DMS79 (cell line): ENCODE measurements at places on chromosomes 1 and 21.

DNA sequence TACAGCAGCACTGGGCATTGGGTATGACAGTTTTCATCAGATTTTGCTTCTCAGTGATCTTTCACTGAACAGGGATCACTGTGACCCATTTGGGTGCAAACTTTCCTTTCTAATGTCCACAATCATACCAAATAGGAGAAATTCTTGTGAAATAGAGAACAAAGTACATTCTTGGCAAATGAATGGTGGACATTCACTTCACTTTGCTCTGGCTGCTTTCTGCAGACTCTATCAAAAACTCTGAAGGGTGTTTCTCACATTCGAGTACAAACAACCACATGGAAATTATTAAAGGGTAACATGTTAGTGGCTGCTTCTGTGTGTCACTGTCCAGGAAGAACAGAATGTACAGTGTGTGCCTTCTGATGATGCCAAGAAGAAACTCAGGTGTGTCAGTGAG is 61.9 kb upstream of the ADAM30 start:
- no peak for DNase-seq

- DNase-seq = no peak
Observed at GRCh38 chr1:2504225-2504948, 22.0 kb downstream of the PANK4 start.

DNA sequence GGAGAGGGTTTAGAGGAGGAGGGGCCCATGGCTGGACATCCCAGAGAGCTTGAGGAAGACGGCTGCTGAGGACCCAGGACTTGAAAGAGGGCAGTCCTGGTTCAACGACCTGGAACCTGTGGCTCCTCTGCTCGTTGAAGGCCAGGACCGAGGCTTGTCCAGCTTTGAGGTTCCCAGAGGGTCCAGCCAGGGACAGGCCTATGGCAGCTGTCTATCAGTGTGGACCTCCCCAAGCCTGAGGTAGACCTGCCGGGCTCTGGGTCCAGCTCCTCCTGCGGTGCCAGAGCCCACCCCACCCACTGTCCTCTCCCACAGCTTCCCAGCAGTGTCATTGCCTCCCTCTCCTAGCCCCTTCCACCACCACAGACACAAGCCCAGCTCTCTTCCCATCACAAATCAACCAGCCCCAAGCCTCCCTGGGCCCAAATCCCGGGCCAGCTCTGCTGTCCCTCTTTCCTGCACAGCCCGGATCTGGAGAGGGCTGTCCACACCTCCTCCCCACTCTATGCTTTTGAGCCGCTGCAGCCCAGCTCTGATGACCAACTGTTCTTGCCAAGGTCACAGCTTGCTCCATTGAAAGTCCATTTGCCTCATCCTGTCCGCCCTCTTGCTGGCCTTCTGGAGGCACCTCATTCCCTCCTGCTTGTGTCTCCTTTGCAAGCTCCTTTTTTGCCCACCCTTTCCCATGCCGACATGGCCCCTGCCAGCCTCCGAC is 48.7 kb upstream of the EDN2 start:
- DNase-seq = no peak

GRCh38 chr1:67611846-67612245 is 73.2 kb upstream of the GADD45A start:
- no peak for DNase-seq

- no peak for DNase-seq
Observed at GRCh38 chr1:99358770-99359169, 94.5 kb downstream of the PLPPR4 start.

DNA sequence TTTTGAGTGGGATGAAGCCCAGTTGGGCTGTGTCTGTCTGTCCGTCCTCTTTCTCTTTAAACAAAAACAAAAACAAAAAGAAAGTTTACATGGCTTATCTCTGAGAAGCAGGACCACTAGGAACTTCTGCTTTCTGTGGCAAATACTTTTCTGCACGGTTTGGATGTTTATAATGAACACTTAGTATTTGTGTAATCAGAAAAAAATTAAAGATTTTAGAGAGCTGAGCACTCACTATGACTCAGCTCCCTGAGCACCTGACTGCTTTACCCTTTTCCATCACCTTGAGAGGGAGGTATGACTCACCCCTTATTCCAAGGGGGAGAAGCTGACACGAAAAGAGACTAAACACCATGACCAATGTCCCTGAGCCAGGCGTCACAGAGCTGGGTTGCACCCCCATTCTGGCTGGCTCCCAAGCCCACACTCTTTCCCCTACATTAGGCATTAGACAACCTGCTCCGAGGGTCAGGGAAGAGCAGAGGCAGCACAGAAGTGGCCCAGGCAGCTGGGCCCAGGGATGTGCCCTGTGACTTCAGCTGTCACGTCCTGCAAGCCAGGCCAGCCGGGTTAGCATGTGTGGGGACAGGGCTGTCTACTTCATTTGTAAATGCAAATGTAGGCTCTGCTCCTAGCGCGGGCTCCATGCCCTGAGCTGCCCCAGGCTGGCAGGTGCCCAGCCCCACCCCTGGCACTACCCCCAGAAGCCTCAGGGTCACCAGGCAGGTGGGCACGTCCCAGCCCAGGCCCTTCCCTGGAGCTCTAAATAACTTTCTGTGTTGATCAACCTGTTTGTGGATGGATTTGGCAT is 30.4 kb downstream of the RAP1GAP start:
- DNase-seq = peak; percentile 96

DNA sequence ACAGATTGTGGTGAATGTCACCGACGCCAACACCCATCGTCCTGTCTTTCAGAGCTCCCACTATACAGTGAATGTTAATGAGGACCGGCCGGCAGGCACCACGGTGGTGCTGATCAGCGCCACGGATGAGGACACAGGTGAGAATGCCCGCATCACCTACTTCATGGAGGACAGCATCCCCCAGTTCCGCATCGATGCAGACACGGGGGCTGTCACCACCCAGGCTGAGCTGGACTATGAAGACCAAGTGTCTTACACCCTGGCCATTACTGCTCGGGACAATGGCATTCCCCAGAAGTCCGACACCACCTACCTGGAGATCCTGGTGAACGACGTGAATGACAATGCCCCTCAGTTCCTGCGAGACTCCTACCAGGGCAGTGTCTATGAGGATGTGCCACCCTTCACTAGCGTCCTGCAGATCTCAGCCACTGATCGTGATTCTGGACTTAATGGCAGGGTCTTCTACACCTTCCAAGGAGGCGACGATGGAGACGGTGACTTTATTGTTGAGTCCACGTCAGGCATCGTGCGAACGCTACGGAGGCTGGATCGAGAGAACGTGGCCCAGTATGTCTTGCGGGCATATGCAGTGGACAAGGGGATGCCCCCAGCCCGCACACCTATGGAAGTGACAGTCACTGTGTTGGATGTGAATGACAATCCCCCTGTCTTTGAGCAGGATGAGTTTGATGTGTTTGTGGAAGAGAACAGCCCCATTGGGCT is 3.0 kb downstream of the CELSR2 start:
- DNase-seq = no peak

DNA sequence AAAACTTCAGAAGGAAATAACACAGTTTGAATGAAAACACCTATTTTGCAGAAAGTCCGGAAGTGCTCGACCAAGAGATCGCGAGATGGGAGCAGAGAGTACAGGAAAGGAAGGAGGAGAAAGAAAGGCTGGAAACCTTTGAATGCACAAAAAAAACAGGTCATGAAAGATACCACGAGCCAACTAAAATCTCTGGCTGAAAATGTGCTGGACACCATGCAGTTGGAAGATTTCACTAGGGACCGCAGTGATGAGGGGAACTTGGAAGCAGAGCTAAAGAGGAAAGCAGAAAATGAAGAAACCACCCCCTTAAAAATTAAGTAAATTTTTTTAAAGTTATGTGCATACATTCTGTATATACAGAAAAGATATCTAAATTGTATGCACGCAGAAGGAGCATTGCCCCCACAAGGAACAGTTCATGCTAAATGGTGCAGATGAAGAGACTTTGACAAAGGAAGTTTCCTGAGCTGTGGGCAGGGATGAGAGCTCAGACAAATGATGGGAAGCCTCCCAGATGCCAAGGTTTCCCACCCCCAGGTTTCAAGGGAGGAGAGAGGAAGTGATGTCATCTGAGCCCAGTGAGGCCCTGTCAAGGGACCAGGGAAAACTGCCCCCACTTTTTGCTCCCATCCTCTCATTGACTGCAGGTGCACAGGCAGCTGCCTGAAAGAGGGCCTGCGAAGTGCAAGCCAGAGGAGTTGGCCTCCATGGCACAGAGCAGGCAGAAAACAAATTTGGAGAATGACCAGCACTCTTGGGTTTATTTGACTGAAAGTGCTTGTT is 52.5 kb downstream of the ETS2 start:
- no peak for DNase-seq

- no peak for DNase-seq
Observed at GRCh38 chr21:38806153-38806941, 618 bp downstream of the ETS2 start.
